Right ventricle myocardium inferior (tissue), 1 donor: ENCODE measurements at places on chromosomes 16 and 17. TPM values are rescaled to one million over a fixed set of nuclear protein-coding genes. Genes with fewer than 3 reads are reported as not detected.

DNA sequence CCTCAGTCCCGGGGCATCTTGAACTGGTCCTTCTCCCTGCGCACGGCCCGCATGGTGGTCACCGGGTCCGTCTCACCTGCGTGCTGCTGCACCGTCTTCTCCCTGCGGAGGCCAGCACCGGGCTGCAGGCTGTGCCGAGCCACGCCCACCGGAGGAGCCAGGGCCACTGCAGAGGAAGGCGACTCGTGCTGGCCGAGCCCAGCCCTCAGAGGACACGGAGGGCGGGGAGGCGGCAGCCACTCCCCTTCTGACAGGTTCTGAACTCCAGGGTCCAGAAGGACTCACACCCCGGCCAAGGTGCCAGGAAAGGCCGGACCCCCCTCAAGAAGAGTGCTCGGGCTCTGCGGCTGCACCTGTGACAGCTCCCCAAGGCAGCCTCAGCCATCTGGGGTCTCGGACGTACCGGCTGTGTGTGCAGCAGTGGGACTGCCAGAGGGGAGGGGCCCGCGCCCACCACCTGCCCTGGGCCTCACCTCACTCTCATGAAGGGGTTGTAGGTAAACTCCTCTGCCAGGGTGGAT, 15.8 kb upstream of the IGFALS start:
- DNase-seq = no peak

CA7 gene
- not detected for total RNA-seq

TPSD1 gene
- 0.54 TPM for total RNA-seq

DNA sequence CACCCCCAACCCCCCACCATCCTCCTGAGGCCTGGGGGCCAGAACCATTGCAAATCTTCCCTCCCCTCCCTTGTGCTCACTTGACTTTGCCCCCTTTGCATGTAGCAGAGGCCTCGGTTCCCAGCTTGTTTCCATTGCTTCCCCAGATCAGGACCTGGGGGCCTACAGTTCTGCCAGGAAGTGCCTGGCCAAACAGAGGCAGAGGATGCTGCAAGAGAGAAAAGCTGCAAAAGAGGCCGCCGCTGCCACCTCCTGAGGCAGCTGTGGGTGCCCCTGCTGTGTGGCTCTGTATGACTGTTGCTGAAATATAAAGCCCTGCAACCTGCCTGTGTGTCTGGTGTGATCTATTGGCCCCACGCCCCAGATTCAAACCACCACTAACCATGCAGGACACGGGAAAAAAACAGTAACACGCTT, 2.3 kb downstream of the NDUFB10 start:
- no peak for DNase-seq

DNA sequence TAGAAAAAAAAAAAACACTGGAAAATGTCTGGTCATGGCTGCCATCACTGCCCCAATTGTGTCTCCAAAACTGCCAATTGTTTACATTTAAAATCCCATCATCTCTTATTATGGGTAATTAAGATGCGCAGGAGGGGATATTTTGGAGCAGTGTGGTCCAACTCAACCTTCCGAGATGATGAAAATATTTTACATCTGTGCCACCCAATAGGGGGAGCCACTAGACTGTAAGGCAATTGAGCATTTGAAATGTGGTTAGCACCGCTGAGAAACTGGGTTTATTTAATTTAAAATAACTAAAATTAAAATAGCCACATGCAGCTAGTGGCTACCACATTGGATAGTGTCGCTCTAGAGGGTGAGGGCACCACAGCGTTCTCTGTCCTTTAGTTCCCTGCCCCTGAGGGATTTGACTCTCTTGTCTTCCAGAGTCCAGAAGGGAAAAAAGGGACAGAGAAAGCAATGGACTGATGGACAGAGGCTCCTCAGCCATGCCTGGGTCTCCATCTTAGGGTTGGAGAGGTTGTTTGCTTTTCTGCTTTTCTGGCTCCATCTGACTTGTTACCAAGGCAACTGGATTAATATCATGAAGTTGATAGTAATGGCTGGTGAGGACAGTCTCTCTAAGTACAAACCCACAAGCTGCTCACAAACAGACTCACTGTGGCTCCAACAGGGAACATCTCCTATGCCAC, 3.5 kb downstream of the MPO start:
- no peak for DNase-seq

DNA sequence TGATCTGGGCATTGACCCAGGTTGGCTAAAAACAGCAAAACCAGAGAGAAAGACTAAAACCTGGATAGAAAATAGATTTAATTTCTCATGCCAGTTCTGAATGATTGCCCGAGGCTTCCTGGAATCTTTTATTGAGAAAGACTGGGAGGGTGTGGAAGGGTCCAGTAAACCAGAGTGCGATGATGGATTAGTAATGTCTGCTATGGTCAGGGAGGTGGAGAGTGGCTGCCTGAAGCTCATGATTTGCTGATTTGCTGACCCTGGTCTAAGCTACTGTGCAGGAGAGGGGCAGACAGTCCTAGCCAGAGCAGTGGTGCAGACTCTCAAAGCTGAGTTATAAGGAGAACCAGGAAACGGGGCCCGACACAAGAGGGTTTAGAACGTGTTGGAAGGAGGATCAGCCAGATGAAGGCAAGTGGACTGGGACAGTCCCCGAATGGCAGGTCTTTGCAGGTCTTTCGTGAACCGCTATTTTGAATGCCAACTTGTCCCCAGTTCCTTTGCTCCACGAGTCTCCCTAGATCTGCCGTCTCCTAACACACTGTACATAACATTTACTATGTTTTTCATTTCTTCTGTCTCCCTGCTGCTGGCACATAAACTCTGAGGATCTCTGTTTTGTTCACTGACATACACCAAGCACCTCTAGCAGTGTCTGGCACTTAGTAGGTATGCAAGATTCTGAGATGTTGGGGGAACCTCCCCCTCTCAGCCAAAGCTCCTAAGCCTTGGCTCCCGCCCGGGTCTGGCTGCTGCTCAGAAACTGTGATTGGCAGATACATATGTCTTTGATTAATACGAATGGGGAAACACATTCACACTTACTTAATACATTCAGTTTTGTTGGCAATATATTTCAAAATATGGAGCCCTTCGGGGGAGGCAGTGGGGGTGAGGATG, 237.3 kb upstream of the TNRC6C start:
- DNase-seq = no peak
